Stimulated activated CD4-positive, alpha-beta T cell treated with anti-CD3 and anti-CD28 coated beads, TNF-alpha, amount 100 ng/mL, for 4 hours (primary cell): ENCODE measurements at places on chromosomes 7 and 10.
A peak's percentile ranks its signal among the peaks of the same experiment; 100 is the strongest.

DNA sequence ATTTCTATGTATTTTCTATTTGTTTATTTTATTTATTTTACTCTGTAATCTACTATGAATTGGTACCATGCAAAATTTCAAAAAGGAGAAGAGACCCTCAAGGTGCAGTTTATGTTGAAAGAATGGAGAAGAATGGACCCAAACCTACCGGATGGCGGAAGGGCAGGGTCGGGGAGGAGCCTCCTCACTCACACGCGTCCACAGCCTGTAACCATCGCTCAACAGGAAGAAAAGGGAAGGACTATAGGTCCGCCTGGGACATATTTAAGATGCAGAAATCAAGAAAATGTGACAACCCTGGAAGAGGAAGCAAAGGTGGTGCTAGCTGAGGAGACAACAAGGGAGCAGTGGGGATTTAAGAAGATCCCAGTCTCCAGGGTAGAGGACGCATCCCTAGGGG is 158.4 kb downstream of the COBL start:
- no peak for DNase-seq

DNA sequence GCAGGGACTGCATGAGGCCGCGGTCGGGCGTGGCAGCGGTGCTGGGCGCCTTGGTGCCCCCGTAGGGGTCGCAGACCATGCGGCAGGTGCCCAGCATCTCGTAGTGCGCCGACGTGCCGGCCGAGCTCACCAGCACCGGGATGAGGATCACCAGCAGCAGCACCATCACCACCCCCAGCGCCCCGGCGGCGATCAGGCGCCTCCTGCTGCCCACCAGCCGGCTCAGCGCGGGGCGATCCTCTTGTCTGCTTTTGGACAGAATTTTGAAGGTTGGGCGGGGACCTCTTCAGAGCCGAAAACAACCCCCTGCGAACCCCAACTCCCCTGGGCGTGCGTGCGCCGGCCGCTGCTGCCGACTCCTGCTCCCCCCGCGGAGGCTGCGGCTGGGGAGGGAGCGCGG is 779 bp downstream of the C1QL3 start:
- DNase-seq: no peak

DNA sequence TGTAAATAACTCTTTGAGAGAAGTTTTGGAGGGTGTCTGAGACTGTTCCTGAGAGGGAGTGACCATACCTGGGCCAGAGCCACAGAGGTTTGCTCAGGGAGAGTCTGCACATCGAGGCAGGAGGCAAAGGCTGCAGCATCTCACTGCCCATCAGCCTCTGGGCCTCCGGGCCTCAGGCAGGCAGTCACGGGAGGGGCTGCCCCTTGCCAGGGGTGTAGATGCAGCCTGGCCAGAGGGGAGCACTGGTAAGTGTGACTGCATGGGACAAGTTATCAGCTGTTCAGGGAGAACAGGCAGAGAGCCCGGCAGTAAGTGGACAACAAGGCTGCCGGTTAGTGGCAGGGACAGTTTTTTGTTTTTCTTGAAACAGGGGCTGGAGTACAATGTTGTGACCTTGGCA is 55.9 kb downstream of the ZNF467 start:
- no peak for DNase-seq

DNA sequence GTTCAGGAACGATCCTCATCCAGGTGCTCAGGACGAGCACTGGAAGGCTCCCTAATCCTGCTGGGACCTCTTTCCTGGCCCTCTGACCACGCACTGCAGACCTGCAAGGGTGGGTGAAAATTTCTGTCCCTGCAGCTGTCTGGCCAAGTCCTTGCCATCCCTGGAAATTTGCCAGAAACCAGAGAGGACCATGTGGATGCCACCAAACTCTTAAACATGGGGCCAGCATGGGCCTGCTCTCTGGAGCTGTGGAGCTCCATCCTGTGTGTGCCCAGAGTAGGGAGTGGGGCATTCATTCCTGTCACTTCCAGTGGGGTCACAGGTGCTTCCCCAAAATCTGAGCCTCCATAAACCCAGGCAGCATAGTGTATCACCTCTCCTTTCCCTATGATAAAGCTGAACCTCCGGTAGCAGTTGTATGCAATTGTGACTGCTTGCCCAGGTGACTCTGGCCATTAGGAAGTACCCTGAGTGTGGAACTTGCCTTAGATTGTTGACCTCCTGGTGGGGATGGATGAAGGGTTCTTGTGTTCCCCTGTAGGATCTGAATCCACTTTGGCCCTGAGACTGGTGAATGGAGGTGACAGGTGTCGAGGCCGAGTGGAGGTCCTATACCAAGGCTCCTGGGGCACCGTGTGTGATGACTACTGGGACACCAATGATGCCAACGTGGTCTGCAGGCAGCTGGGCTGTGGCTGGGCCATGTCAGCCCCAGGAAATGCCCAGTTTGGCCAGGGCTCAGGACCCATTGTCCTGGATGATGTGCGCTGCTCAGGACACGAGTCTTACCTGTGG is 57.1 kb downstream of the DMBT1 start:
- no peak for DNase-seq

- DNase-seq: no peak
These were observed 10.9 kb downstream of the PDK4 start for GRCh38 chr7:95585426-95585789.

DNA sequence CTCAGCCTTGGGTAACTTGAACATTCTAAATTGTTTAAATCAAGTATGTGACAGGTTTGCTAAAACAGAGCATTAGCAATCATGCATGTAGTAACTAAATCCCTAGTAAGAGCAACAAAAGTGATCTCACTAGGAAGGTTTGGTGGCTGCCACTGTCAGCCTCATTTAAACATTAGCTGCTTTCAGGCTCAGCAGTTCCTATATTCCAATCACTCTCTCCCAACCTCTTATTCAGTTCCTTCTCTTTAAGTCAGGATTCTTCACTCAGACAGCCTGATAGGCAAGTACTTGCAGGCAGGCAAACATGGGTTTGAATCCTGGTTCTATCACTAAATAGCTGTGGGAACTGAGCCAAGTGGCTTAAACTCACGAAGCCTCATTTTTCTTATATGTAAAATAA is 3.6 kb downstream of the CREB3L2 start:
- DNase-seq: no peak

- DNase-seq: no peak
These were observed 563.4 kb downstream of the KCNMA1 start for GRCh38 chr10:77074104-77074624.

GRCh38 chr10:60788544-60788943 is 10.3 kb downstream of the CDK1 start:
- DNase-seq: no peak

- no peak for DNase-seq
These were observed 35.4 kb upstream of the INHBA start for GRCh38 chr7:41738336-41738735.

- no peak for DNase-seq
These were observed 173.9 kb upstream of the MEOX2 start for GRCh38 chr7:15860264-15860949.

DNA sequence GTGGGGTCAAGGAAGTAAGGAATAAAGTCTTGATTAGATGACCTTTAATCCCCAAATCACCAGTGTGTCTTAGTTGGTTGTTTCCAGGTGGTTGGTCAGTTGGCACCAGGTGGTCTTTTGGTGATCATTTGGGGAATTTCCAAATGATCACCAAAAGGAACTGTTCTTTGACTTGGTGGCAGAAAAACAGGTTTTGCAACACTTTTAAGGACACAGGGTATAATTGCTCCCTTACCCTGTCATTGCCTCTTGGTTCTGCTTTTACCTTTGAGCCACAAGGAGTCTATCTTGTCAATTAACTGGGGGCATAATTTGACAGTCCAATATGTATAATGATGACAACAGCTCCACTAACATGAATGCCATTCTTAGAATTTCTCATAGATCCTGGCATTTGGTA is 104.2 kb downstream of the ADK start:
- no peak for DNase-seq

- peak; percentile 91 for DNase-seq
These were observed at the start of gene STK17A for GRCh38 chr7:43582503-43583423. STK17A (plus strand) TSS chr7:43583108; CDS start chr7:43583244, 136 bp downstream.

GRCh38 chr7:74401137-74401859 is 52.4 kb upstream of the GTF2IRD1 start:
- peak; percentile 53 for DNase-seq

GRCh38 chr7:105649727-105650381 is 68.6 kb upstream of the EFCAB10 start:
- DNase-seq: no peak
